Fibroblast of skin of left biceps (primary cell): ENCODE measurements at places on chromosomes 5 and 9.
A peak's percentile ranks its signal among the peaks of the same experiment; 100 is the strongest.

DNA sequence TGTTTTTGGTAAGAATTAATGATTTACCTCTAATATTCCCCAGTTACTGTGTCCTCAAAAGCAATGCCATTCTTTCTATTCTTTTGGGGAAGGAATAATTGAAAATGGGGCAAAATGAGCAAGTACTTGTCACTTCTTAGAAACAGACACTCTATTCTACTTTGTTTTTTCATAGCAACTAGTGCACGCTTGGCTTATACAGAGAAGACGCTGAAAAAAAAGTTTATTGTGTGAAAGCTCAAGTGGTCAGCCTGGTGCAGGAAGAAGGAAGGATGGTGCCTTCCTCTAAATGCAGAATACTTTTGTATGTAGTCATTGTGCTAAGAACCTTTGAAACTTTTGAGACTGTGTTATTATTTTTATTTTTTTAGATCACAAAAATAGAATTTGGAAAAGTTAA, 29.6 kb downstream of the ANKDD1B start:
- DNase-seq: no peak

GRCh38 chr5:133304707-133305216, 252.9 kb downstream of the HSPA4 start:
- no peak for DNase-seq

DNA sequence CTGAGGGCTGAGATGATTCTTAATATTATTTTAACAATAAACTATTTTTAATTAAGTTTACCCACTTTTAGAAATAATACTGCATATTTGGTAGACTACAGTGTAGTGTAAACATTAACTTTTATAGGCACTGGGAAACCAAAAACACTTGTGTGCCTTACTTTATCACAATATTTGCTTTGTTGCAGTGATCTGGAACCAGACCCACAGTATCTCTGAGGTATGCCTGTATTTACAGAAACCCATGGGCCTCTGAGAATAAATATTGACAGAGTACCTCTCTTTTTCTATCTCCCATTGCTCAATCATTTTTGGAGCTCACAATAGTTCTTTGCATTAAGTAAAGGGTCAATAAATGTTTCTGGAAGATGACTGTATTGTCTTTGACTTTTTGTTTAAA, 73.3 kb downstream of the SLCO4C1 start:
- DNase-seq: no peak

DNA sequence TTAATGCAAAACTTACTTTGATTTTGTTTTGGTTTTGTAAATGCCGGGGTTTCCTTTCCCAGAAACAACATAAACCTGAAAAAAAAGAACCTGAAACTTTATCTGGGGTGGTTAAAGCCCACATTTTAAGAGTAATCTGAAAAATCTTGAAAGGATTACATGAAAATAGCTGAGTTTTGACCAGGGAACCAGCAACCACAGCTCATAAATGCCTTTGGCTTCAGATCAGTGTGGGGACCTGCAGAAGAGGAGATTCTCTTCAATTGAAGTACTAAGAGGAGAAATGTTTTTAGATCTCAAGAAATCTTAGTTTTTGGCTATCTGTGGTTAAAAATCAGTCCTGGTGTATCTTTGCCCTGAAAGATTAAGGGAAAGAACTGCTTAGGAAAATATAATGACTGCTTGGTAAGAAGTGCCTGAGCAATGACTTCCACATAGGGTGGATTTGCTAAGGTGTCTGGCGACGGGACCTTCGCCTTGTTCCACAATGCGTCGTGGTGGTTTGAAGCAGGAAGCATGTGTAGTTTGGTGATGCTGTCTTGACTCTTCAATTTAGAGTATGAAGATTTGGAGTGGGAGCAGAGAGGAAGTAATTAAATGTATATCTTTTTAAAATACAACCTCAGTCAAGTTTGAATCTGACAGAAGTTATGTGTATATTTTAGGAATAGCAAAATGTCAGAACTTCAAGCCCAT, 186.5 kb downstream of the MAN2A1 start:
- no peak for DNase-seq

- DNase-seq: no peak
These were observed 29.3 kb downstream of the PCDH1 start for GRCh38 chr5:141848744-141849414.

DNA sequence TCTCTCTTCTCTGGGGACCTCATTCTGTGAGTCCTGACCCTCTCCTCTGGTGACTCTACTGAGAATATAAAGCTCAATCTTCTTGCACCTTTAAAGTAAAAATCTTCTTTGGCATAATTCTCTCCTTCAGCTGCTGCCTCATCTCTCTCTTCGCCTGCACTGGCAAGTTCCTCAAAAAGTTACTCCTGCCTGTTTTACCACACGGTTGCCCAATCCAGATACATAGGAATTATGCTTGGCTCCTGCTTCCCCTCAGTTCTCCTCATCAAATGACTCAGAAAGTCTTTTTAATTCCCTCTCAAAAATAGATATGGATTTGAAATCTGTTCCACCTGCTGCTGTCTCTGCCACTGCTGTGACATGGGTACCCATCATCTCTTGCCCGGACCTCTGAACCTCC, 14.4 kb upstream of the HRCT1 start:
- DNase-seq: no peak

- no peak for DNase-seq
These were observed 21.1 kb downstream of the IRF1 start for GRCh38 chr5:132469380-132470009.

- DNase-seq: no peak
These were observed 153.8 kb downstream of the HSPA4 start for GRCh38 chr5:133205649-133206048.

DNA sequence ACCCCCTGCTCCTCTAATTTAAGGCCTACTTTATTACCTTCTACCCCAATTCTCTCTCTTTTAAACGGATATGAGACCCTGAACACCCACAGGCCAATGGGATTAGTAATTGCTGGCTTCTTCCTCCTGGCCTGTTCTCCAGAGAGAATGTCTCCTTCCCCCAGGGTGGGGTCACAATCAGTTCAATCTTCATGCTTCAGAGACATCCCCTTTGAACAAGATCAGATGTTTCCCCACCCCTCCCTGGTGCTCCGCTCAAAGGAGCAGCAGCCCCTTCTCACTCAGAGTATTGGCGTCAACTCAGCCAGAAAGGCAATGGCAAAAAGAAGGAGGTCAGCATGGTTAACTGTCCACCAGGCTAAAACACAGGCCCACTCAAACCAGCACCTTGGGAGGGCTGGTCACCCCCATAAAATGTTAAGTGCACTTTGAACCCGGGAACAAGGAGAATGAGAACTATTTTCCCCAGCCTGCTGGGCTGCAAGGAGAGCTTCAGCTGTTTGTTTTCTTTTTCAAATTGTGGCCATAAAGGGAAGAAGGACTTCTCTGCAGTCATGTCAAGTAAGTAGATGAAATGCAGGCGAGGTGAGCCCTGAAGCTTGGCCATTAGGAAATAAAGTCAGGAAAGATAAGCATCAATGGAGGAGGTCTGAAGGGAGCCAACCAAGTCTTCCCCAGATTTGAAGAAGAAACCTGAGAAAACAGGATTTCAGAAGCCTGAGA, 20.1 kb downstream of the LHFPL2 start:
- no peak for DNase-seq

DNA sequence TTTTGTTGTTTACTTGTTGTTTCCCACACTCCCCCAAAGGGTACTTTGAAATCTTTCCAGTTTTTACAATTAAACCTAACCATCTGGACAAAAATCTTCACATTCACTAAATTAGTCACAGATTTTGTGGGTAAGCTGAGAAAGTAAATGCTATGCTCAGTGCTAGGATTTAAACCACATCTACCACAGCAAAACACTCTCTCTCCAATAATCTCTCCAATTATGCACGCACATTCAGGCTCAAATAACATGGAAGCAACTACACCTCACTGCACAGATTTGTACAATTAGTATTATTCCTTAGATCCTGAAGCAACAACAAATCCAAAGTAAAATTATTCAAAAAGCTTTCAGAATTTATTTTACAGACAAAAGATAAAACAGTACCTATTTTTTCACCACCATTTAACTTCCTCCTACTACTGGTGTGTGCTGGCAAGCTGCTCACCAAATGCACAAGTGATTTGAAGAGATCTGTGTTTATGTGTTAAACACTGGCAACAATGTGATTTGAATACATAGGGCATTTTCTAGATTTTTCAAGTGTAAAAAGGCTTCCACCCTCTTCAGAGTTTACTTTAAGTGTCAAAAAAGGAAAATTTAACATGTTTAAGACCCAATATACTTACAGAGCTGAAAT, 16.6 kb downstream of the ZNF608 start:
- DNase-seq: peak; percentile 71

- DNase-seq: no peak
These were observed 73.0 kb upstream of the DMRTA1 start for GRCh38 chr9:22373636-22374035.

- DNase-seq: no peak
These were observed 71.5 kb upstream of the RPS23 start for GRCh38 chr5:82349652-82350051.

DNA sequence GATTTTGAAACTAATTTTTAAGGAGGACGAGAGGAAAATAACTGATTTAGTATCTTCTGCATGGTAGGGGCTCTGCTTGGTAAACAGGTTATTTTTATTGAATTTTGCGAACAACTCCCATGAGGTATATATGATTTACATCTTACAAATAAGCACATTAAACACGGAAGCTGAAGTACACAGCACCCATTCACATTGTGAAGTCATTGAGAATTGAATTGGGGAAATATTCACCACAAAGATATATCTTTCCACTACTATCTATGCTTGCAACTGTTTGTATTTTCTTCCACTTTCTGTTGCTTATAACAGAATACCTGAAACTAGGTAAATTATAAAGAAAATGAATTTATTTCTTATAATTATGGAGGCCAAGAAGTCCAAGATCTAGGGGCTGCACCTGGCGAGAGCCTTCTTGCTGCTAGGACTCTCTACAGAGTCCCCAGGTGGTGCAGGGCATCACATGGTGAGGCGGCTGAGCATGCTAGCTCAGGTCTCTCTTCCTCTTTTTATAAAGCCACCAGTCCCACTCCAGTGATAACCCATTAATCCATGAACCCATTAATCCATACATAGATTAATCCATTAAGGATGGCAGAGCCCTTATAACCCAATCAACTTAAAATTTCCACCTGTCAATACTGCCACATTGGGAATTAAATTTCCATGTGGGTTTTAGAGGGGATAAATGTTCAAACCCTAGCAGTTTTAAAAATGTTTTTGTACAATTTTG, 79.0 kb upstream of the ZNF608 start:
- no peak for DNase-seq

- DNase-seq: no peak
These were observed 129.7 kb downstream of the DAB2IP start for GRCh38 chr9:121781145-121781548.

GRCh38 chr5:149930043-149930748, 14.4 kb downstream of the PDE6A start:
- DNase-seq: no peak

DNA sequence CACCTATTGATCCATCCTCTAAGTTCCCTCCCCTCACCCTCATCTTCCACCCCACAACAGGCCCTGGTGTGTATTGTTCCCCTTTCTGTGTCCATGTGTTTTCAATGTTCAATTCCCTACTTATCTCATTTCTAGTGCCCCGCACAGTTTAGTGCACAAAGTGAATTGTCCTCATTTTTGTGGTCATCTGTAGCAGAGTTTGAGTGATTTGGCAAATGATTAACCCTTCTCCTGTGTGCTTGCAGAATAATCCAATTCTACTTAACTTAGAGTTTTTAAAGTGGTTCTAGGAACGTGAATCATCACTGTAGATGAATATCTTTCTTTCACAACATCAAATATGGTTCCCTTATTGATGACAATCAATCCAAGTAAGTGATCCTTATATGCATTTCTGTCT, 6.3 kb upstream of the HAPLN1 start:
- DNase-seq: peak; percentile 75

DNA sequence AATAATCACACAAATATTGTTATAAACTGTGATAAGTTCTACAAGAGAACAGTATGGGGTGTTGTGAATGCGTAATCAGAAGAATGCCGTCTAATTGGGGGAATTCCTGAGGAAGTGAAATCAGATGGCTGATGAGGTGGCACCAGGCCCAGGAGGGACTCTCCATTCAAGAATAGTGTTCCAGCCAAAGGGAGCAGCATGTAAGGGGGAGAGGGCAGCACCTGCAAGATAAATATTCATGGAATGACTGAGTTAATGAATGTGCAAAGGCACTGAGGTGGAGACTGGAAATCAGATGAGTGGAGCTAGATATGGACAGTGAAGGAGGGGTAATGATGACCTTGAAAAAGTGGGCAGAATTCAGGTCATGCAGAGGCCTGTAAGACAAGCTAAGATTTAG, 250.6 kb downstream of the ARRDC3 start:
- DNase-seq: no peak

- DNase-seq: no peak
These were observed 72.0 kb downstream of the CETN3 start for GRCh38 chr5:90337449-90338052.

- DNase-seq: no peak
These were observed 33.1 kb upstream of the PRLR start for GRCh38 chr5:35263266-35263877.

GRCh38 chr9:130300739-130301138, 35.2 kb downstream of the HMCN2 start:
- no peak for DNase-seq

GRCh38 chr5:140664030-140664358, 710 bp upstream of the WDR55 start:
- DNase-seq: no peak

DNA sequence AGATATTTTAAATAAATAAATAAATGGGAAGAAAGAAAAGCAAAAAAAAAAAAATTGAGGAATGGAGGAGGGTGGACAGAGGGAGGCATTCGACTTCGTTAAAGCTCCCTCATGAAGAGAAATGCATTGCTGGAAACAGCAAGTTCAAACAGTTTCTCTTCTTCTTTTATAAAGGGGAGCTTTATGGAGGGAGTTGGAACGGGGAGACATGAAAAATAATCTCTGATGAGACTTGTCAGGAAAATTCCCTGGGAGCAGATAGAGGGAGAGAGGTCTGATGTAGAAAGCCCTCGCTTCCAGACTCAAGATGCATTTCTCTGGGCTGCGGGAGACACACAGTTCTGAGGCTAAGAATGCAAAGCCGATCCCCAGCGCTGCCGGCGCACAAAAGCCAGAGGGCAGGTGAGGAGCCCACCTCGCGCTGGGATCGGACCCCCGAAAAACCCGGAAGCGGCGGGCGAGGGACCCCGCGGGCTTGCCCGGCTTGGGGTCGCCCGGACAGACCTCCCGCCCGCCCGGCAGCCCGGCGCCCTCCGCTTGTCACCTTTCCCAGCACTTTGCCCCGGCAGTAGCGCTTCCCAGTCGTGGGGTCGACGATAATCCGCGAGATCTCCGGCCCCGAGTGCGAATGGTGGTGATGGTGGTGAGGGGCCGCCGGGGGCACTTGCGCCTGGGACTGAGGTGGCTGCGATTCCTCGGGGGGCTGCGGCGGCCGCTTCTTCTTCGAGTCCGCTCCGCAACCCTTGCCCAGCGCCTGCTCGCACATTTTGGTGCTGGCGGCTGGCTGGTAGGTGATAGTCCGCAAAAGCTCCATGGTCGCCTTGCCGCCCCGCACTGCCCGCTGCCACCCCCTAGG, 512 bp downstream of the PLK2 start:
- no peak for DNase-seq

DNA sequence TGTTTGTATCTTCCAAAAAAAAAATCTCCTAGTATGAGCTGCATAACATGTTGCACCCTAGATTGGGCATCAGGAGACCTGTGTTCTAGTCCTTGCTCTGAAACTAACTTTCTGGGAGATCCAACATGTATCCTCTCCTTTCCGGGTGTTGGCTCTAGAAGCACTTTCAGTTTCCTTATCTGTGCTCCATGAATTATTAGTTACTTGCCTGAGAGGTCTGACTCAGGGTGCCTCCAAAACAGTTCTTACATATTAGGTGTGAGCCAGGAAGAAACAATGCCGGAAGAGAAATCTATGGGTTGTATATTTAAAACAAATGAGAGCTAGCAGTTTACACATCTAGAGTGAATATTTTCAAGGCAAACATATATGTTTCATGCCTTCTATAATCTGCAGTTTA, 36.7 kb upstream of the SLC36A2 start:
- DNase-seq: no peak
